MM.1S (cell line): ENCODE measurements at places on chromosomes 1 and 21.

DNA sequence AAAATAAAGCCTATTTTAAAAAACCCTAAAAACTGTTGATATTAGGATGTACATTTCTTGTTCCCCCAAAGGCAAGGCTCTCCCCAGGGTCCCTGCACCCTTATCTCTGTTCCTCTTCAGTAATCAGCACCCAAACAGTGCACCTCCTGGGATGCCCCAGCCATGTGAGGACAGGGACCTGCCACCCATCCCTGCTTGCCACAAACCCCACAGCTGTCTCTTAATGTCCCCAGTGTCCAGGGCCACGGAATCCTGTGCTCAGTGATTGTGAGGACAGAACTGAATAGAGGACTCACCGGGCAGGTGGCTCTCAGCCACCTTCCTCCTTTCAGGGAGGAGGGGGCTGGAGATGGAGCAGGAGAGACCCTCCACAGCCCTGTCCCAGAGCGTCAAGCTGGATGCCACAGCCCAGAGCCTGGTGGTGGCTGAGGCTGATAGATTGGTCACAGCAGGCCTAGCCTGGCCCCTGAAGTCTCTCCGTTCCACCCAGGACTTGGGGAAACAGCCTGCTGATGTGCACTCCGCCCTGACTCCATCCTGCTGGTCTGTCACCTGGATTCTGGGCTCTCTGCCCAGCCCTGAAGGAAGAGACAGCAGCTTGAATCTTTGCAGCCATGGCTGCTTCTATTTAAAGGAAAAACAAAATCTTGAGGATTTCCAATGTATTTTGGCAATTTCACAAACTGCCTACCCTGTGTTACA lies 23.1 kb downstream of the RNF187 start:
- no peaks in the 10 kb centered on the region for H3K36me3 ChIP-seq
- 0 out of 2 replicates have a peak, but pooled peaks cover 8% of the 10 kb centered on the region for H3K4me1 ChIP-seq
- H3K27me3 ChIP-seq, result no peaks in the 10 kb centered on the region
- H3K4me3 ChIP-seq, result no peak overlapping the region

- DNase-seq, result no peak
- H3K4me1 ChIP-seq, result peaks cover 18% of the 10 kb centered on the region
- H3K27ac ChIP-seq, result no peak overlapping the region
- H3K36me3 ChIP-seq, result no peaks in the 10 kb centered on the region
These were observed 45.8 kb downstream of the NR5A2 start for GRCh38 chr1:200073286-200073637.

DNA sequence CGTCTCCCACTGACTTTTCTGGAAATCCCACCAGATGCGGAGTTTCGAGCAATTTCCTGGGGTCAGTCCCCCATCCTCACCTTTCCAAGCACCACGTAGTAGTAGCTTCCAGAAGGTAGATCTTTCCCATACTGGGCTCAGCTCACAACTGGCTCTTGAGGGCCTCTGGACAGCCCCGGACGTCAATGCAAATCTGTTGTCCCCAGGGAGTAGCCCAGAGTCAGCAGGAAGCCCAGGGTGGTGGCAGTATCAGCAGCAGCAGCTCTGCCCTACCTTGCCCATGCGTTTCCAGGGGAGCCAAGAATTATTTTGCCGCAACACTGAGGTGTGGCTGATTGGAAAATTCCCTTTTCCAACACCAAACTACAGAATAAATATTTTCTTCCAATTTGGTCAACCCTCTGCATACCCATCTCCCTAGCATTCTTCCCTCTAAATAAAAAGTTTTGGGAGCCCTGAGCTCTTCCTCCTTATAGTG lies 70.3 kb downstream of the CD46 start:
- peak overlapping the region; percentile 77 for H3K4me3 ChIP-seq
- H3K27ac ChIP-seq, result peak overlapping the region; percentile 91; the same call in 1 of the 2 replicates

GRCh38 chr21:35332841-35333426 lies 283.8 kb upstream of the RUNX1 start:
- H3K27ac ChIP-seq, result no peak overlapping the region
- H3K27me3 ChIP-seq, result no peaks in the 10 kb centered on the region
- no peak overlapping the region for H3K4me3 ChIP-seq
- no peaks in the 10 kb centered on the region for H3K36me3 ChIP-seq
- no peak for DNase-seq

DNA sequence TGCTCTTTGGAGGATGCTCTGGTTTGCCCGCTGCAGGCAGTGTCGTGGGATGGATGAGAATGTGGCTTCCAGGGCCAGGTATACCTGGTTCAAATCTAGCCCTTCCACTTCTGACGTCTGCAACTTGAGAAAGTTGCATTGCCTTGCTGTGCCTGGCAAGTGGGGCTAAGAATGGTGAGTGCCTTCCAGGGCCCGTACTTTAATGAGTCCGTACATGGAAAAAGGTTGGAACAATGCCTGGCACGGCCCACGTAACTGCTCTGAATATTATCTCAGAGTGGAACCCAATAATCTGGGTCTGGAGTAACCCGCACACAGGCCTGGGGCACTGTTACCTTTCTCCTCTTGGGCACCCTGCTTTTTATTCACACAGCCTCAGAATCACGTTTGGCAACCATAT lies 146.7 kb upstream of the EDN2 start:
- peaks cover 12% of the 10 kb centered on the region for H3K4me1 ChIP-seq
- H3K27me3 ChIP-seq, result no peaks in the 10 kb centered on the region
- no peak overlapping the region for H3K4me3 ChIP-seq
- H3K27ac ChIP-seq, result no peak overlapping the region
- DNase-seq, result no peak
- no peaks in the 10 kb centered on the region for H3K36me3 ChIP-seq

DNA sequence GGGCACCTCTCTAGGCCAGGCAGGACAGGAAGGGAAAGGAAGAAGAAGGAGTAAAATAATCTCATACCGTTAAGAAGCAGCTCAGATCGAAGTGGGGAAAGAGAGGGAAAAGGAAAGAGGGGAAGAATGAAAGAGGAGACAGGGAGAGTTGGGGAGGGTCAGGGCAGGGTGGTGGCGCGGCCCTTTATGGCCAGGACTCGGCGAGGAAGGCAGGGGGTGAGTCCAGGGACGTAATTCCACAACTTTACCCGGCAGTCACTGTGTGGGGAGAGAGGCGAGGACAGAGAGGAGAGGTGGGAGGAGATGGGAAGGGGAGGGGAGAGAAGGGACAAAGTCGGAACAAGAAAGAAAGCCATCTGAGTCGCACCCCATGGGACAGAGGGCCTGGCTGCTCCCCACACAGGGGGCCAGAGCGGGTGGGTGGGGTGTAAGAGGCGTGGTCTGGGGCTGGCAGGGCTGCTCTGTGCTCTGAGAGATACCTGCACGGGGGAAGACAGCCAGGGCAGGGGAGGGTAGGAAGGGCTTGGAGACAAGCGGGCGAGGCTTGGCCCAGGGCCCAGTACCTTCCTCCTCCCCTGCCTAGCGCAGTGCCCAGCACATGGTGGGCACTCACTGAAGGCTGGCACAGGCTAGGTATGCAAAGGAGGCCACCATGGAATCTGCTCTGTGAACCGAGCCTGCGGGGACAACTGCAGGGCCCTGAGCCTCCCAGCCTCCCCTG lies 49.4 kb downstream of the KIF21B start:
- no peaks in the 10 kb centered on the region for H3K4me1 ChIP-seq
- no peak for DNase-seq
- H3K36me3 ChIP-seq, result peaks cover 9% of the 10 kb centered on the region
- H3K27ac ChIP-seq, result no peak overlapping the region
